CD4-positive, alpha-beta memory T cell (primary cell): ENCODE measurements at places on chromosomes 16 and 17.

- DNase-seq = peak; percentile 4
These were observed 77.2 kb downstream of the AATF start for GRCh38 chr17:37025847-37026530.

- DNase-seq = no peak
These were observed 9.1 kb upstream of the TMEM204 start for GRCh38 chr16:1524366-1524765.

GRCh38 chr16:76816475-76816874 is 374.5 kb upstream of the MON1B start:
- no peak for DNase-seq

- no peak for DNase-seq
These were observed 111.7 kb downstream of the WWOX start for GRCh38 chr16:78211020-78211599.

- no peak for DNase-seq
These were observed 12.1 kb upstream of the KCNJ12 start for GRCh38 chr17:21363776-21364642.

GRCh38 chr17:6780886-6781285 is 4.9 kb downstream of the FBXO39 start:
- DNase-seq = no peak

DNA sequence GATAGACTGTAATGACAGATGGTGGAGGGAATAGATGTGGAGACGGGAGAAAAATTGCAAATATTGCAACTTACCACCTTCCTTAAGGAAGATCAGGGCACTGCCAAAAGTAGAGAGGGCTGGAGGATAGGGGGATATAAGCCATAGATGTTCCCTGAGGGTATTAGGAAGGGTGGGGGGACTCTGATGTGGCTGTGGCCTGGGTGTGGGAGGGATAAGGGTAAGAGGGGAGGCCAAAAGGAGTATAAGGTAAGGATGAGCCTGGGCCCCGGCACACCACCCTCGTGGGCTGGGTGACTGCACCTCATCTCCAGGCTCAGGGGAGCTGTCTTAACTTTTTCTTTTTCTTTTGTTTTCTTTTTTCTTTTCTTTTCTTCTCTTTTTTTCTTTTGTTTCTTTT is 30.6 kb upstream of the BRD7 start:
- DNase-seq = no peak

DNA sequence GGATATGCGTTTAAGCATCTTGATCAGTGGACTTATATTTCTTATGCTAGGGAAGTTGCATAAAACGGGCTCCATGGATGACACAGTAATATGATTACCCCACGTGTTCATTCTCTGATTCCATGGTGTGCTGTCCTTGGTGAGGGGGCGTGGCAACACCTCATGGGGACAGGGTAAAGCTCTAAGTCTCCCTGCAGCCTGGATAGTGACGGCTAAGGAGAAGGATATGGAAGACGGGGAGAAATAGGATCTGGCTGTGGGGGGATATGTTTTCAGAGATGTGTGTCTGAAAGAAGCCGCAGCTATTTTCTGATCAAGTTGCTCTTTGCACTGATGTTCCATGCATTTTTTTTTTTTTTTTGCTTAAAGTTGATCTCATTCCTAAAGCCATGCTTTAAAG is 84.3 kb downstream of the MARCHF10 start:
- DNase-seq = no peak

DNA sequence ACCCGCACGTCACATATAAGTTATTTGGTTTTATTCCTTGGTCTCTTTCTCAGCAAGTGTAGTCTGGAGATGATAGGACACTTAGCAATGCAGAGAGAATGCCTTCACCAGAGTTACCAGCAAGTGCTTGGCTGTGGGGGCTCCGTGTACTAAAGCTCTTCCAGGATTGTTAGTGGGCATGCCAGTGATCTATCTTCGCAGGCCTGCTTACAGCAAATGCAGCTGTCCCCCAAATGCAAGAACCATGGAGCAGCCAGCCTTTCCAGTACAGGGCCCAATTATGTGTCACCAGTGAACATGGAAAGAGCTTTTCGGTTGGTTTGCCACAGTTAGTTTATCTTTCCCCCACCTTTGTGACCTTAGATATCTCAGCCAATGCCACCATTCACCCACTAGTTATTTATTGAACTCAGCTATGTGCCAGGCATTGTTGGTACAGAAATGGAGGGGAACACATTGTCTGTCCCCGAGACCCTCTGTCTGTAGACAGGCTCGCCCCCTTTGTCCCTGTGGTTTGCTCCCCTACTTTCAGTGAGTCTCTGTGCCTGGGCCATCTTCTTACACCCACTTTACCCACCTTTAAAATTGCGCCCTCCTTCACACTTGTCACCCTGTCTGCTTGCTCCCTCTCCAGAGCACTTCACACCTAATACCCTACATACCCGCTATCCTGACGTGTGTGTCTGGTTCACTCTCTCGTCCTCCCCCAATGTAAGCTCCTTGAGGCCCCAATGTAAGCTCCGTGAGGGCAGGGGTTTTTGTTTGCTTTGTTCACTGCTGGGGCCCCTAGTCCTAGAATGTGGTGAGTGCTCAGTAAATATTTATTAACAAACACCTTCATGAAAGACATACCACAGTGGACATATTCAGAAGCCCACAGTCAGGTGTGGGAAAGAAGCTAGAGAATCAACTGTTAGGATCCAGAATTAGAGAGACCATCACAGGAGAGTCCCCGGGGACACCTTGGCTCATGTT is 13.3 kb downstream of the USP10 start:
- no peak for DNase-seq
